Upper lobe of right lung (tissue), 1 donor: ENCODE measurements at places on chromosomes 12 and 14.

DNA sequence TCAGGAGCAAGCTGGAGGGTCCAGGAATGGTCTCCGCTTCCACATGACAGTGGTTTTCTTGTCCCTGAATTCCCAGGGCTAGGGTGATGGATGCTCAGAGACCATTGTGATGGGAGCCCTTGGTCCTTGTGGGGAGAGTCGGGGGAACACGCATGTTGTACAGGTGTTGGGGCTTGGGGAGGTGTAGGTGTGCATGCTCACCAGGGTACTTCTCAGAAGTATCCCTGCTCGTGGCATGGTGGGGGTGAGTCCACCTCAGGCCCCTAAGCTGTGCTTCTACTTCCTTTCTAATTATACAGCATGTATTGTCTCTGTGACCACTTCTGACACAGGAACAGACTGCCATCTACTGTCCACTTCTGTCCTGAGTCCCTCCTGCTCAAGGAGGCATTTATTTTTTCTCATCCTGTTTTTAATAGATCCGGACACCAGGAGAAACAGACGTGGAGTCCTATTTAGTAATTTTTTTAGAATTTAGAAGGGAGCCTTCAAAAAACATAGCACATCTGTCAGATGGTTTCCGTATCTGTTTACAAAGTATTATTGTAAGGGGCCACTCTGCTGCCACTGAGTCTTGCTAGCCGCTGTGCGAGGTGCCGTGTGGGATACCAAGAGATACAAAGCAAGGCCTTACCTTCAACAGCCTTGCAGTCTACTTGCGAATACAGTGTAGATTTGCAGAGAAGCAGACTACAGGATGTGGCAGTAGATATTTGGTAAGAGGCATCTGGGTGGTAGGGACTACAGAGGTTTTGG is 10.5 kb downstream of the NTF3 start:
- no peak for DNase-seq

- no peak for DNase-seq
Observed at GRCh38 chr12:1646569-1647284, 17.7 kb downstream of the WNT5B start.

DNA sequence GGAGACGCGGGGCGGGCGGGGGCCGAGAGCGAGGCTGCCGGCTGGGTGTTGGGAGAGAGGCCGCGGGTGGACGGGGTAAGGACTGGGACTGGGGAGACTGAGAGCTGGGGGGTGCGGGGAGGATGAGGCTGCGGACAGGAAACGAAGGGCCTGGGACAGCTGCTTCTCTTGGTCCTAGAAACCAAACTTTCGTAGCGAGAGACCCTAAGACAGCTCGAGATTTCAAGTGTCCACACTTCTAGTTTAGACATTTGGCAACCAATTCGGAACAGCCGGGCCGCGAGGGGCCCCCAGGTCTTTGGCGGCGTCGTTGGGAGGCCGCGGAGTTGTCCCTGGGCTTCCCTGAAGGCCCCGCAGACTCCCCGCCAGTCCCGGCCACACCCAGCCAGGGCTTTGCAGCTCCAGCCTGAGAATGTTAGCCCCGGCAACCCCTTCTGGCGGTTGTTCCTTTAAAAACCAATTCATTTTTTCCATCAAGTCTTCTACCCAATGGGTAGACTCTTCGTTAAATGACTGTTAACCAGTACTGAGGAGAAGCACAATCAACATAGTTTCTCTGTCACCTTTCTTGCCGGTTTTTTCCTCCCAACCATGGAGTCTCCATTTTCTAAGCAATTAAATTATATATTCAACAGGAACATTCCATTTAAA is 11.5 kb downstream of the NKX2-1 start:
- peak; percentile 87 for DNase-seq

DNA sequence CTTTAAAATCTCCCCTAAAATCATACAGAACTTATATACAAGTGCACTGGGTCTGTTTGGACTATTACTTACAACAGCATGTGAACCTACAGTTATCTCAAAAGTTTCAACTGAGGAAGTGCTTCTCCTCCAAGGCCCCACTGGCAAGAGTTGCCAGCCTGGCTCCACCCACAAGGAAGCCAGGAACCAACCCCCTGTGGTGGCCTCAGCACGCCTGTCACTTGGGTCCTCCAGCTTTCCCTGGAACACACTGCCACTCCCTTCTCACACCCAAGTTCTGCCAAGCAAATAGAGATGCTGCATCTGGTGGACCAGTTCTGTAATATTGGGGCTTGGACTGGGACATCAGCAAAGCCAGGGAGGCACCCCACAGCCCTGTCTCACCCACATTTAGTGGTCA is 115.4 kb downstream of the GCH1 start:
- DNase-seq: no peak

DNA sequence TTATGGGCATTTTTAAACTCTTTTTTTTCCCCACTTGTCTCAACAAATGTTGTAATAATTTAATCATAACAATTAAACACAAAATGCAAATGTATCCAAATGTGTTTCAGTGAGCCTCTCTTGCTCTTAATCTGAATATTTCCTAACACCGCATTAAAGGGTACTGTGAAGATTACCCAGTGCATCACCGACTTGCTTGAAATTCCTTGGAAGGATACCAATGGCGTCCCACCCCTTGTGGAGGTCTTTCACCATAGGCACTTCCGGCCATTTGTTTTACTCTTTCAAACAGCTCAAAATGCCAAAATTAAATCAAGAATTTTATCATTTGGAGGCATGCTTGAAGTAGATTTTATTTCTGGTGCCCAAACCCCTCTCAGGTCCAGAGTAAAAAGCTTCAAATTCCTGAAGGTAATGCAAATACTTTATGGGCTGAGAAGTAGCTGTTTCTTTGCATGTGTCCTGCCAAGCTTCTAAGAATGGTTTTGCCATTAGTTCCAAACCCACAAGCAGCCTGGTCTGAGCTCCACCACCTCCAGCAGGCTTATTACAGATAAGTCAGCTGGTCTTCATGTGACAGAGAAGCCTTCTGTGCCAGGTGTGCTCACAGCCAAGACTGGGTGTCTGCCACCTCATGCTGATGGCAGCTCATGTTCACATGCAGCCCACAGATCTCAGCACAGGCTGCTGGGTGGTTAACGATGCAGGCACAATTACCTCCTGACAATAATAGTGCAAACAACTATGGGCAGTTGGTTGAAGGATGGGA is 16.4 kb upstream of the NUDT4 start:
- DNase-seq: no peak

GRCh38 chr12:118368821-118369220 is 3.9 kb downstream of the TAOK3 start:
- no peak for DNase-seq

DNA sequence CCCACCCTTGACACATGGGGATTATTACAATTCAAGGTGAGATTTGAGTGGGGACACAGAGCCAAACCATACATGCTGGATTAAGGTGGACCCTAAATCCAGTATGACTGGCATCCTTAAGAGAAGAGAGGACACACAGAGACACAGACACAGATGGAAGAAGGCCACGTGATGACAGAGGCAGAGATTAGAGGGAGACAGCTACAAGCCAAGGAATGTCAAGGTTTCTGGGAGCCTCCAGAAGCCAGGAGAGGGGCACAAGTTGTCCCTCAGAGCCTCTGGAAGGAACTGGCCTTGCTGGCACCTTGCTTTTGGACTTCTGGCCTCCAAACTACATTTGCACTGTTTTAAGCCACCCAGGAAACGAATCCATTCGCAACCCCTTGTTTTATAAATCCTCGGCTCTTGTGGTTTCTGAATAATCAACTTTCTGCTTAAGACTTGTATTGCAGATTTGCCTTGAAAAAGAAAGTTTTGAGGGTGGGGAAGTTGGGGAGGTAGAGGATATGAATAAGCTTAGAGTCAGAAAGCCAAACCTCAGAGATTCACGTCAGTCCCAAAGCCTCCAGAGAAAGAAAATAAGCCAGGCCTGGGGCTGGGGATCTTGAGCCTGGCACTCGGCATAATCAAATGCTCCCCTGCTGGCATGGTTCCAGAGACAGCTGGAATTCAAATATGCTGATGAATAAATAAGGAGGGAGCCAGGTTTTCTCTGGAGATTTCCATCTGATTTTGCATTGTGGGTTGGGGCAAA is 224.2 kb upstream of the PWP1 start:
- DNase-seq: no peak

- no peak for DNase-seq
Observed at GRCh38 chr12:96210376-96211055, 16.3 kb downstream of the ELK3 start.

- no peak for DNase-seq
Observed at GRCh38 chr14:41385797-41386196, 220.9 kb upstream of the LRFN5 start.

DNA sequence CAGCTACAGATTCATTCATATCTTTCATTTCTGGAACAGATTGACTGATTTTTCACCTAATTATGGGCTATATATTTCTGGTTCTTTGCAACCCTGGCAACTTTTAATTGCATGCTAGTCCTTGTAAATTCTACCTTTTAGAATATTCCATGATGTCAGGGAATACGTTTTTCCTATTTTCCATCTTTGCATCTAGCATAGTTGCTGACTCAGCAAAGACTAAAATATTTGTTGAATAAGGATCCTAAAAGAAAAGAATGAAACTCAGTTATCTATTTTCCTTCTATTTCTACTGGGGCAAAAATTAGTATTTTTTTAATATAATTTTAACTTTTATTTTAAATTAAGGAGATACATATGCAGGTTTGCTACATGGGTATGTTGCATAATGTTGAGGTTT is 438.3 kb downstream of the GXYLT1 start:
- no peak for DNase-seq
